T-helper 1 cell (primary cell): ENCODE measurements at places on chromosomes 2 and 18.

- DNase-seq: no peak
Measured at GRCh38 chr2:108564510-108564909, 30.2 kb downstream of the LIMS1 start.

DNA sequence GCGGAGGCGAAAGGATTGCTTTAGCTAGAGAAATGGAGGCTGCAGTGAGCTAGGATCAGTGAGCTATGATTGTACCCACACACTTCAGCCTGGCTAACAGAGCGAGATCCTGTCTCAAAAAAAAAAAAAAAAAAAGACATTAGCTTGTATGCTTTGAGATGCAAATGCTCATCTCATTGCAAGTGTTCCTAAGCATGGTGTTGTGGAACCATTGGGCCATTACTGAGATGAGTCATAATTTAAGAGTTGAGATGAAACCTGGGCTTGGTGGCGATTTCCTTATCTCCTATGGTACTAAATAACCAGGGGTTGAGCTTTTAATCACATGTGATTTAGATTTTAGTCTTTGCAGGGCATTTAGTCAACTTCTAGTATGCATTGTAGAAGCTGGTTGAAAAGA lies 2.2 kb downstream of the PLEKHA3 start:
- DNase-seq: no peak

DNA sequence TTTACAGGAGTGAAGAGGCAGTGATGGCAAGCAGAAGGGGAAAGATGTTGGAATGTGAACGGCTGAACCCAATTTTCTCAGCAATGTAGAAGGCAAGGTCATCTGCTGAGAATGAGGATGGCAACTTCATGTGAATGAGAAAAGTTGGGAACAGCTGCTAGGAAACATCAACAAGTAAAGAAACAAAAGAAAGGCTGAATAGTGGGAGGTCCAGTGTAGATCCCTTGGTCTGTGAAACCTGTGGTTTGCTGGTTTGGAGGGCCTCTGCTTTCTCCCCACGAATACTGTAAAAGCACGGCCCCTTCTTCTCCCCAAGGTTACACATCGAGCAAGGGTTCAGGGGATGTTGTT lies 27.4 kb downstream of the MARCHF4 start:
- no peak for DNase-seq

- no peak for DNase-seq
Measured at GRCh38 chr2:100650151-100650550, 87.4 kb downstream of the PDCL3 start.

DNA sequence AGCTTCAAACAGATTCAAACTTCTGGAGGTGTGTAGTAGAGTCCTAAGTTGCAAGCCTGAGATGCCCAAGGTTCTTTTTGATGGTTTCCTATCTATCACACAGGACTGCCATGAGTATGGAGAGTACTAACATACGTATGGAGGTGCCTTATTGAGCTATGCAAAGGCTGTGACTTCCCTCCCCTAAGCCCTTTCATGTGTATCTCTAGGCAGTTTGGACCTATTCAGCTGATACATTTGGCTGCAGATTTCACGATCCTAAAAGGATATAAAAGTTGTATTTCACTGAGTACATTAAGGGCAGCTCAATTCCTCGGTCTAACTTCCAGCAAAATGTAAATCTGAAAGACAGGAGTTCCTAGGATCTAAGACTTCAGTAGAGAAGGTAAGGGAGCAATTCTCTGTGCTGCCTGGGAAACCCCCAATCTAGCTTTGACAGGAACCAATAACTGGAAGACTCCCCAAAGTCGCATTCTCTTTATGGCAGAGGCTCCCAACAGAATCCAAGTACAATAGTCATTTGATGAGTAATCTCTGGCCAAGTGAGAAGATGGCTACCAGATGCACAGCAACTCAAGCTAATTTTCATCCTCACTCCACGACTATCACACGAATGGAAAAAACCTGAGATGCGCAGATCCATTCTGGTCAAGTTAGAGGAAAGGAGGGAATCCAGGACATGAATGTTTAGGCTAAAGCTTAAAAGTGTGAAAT lies 83.8 kb downstream of the ATL2 start:
- DNase-seq: no peak

DNA sequence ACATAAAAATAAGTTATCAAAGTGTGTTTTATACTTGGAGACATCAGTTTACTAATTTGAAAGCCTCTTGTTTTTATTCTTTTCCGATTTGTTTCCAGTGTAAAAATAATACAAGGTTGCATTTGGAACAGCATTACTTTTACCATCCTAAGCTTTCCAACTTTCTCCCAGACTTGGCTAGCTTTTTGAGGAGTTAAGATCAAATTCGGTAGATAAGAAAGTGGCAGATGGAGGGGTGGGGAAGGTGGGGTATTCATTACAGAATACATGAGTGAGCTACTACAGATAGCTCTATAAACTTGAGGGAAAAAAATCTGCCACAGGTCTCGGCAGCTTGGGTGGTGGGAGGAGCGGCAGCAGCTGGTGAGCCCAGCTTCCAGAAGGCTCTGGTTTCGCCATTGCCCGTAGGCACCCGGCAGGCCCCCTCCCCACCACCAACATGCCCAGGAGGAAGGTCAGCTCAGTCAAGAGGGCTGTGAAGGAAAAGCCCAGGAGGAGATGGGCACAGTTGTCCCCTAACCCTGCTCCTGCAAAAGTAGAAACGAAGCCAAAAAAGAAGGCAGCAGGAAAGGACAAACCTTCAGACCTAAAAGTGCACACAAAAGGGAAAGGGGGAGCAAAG lies 18.6 kb upstream of the RMC1 start:
- DNase-seq: no peak

- DNase-seq: no peak
Measured at GRCh38 chr2:25409468-25409867, 67.7 kb upstream of the DNMT3A start.

GRCh38 chr18:60259052-60259681 lies 113.4 kb downstream of the MC4R start:
- no peak for DNase-seq

DNA sequence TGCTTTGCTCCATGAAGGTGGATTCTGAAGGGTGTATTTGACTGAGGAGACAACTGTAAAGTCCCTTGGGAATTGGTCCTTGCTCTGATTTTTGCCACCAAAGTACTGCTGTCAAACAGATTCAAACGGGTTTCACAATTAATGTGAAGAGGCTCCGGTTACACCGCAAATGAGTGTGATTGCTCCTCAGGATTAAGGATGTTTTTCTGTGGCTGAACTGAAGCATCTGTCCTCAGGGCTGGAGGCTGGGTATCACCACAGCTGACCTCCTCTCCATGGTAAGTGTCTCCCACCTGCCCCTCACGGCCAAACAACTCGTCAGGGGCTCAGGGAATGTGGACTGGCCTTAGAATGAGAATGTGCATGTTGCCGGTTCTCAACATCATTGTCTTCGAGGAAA lies 130.4 kb upstream of the NDUFV2 start:
- DNase-seq: no peak

GRCh38 chr2:72211777-72212485 lies 64.3 kb upstream of the CYP26B1 start:
- no peak for DNase-seq
